ENCODE measurements at places on chromosomes 7 and 10.

GRCh38 chr10:11691319-11691755 lies 50.8 kb upstream of the ECHDC3 start:
- DNase-seq: no peak

DNA sequence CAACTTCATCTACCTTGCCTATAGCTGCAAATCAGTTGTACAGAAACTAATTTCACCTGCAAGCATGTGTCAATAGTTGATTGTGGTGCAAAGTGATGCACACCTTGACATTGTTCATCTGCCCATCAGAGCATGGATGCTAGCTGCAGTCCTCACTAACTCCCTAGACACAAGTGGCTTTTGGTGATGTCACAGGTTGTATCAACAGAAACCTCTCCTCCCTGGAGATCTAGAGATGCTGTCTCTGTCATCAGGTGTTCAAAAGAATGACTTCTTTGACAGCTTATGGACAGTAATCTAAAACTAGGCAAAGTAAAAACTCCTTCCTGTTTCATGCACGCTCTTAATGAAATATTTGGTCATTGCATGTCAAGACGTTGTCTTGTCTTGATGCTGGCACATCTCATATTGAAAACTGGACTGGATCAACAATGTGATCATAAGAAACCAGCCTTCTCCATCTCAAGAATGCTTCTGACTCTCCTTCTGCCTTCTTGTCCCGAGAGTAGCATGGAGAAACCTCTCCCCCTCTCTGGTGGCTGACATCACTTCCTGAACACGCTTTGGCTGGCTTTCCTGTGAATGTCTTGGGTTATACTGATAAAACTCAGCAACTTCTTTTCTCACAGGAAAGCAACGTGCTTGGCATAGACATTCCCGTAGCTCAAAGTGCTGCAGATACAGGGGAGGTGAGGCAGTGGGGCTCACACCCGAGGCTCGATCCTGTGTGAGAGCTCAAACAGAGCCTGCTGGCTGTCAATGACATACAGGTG lies 176.2 kb upstream of the CDCA7L start:
- no peak for DNase-seq

- no peak for DNase-seq
Observed at GRCh38 chr10:110725801-110726630, 81.9 kb downstream of the RBM20 start.

DNA sequence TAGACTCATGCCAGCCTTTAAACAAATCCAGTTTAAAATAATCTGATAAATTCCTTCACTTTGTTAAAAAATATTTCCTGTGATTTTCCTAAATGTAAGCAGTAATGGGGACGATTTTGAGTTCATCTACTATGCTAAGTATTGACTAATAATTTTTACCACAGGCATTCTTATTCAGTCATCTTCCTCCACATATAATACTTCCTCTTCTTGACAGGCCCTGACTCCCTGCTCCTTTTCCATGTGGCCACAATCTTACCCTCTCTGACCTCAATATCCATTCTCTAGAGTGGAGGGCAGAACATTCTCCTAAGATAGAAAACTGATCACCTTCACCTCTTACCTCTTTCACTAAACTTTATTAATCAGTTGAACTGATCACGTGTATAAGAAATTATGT lies 7.8 kb downstream of the DNAJC2 start:
- DNase-seq: no peak

- no peak for DNase-seq
Observed at GRCh38 chr7:70758646-70759045, 373.3 kb upstream of the GALNT17 start.

DNA sequence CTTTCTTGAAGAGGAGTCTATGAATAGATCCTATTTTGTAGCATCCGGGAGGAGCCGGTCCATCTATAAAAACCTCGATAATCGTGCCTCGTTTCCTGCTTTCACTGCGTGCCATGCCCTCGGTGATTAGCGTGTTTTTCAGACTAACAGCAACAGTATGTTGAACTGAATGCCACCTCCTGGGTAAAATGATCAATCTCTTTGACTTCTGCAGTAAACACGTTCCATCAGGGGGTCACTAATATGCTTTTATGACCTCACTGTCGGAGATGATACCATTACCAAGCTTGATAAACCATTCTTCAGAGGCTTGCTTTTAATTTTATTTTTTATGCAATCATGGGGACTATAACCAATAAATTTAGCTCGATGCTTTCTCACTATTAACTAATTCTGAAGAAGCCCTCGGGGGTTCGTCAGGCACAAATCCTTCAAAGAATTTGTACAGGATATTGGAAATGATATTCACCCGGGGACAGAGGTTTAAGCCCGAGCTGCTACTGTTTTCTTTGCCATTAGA lies 228.3 kb downstream of the ADARB2 start:
- no peak for DNase-seq
